SK-N-DZ (cell line): ENCODE measurements at places on chromosomes 5 and 9.

DNA sequence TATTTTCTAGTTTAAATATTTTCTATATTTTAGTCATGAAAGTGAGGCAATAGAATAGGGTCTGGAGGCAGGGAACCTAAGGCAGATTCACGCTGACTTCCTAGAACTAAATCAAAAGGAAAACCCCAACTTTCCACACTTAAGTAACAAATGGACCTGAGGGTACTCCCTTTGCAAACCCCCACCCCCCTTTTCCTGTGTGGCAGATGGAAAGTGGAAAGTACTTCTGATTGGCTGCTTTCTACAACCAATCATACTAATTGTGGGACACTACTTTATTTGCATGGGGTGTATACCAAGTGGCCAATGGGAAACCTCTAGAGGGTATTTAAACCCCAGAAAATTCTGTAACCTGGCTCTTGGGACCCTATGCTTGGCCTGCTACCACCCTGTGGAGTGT lies 4.8 kb upstream of the CENPH start:
- DNase-seq, result no peak

GRCh38 chr5:173790177-173790719 lies 97.9 kb upstream of the CPEB4 start:
- DNase-seq, result no peak

DNA sequence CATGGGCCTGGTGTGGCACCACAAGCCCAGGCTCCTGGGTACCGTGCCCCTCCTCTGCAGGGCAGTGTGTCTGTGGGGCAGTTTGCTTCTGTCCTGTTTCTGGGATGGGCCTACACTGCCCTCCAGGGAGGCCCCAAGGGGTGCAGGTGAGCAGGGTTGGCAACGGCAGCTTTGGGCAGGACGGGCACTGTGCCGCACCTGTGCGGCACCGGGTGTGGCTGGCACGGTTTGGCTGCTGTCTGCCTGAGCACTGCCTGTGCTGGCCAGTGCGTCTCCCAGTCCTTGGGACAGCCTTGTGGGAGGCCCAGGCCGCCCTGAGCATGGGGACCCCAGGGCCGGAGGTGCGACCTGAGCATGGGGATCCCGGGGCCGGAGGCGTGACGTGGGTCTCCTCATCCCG lies 37.2 kb downstream of the RXRA start:
- no peak for DNase-seq

GRCh38 chr9:74016004-74016403 lies 481.1 kb upstream of the RORB start:
- no peak for DNase-seq

DNA sequence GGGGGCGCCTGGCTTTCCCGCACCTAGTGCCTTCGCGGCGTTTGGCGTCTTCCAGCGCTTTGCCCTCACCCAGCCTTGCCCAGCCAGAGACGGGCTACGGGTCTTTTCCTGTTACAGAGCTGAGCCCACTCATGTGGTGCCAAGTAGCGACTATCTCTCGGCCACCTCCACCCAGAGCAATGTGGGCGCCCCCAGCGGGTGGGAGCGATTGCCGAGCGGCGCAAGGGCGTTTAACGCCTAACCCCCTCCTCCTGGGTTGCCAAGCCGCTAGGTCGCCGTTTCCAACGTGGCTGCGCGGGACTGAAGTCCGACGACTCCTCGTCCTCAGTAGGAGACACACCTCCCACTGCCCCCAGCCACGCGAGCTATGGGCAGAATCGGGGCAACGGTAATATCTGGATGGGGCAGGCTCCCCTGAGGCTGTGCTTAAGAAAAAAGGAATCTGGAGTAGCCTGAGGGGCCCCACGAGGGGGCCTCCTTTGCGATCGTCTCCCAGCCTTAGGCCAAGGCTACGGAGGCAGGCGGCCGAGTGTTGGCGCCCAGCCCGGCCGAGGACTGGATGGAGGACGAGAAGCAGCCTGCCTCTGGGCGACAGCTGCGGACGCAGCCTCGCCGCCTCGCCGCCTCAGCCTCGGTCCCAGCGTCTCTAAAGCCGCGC lies 5.8 kb downstream of the TLX3 start:
- DNase-seq, result no peak

GRCh38 chr5:23330726-23331125 lies 176.7 kb upstream of the PRDM9 start:
- no peak for DNase-seq

DNA sequence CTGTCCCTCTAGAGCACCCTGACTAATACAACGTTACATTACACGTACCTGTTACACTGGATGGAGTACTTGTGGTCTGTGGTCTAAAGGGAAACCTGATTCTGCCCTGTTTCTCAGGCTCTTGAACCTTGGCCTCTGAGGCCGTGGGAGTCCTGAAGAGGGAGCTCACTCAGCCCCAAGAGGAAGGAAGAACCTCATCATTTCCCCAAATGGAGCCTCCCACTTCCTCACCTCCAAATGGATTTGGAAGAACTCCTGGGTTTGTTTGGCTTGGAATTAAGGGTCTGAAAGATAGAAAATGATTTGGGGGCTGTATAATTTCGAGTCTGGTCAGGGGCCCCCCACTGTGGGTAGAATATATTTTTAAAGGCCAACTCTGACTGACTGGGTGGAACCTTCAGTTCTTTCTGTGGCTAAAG lies 200.2 kb downstream of the SEMA6A start:
- no peak for DNase-seq

DNA sequence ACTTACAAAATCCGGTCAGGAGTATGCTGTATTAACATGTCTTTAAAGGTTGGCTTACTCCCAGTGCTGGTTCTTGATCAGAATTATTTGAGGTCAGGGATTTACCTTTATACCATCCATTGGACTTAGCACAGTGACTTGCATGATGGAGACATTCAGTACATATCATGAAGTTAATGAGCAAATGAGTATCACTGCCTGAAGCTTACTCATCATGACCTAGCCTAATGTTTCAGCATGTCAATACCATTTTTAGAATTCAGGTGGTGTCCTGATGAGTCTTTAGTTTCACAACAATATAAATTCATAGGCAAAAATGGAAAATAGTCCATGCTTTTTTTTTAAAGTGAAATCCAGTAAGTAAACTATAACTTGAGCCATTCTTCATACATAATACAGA lies 226.0 kb upstream of the C9orf72 start:
- DNase-seq, result no peak

DNA sequence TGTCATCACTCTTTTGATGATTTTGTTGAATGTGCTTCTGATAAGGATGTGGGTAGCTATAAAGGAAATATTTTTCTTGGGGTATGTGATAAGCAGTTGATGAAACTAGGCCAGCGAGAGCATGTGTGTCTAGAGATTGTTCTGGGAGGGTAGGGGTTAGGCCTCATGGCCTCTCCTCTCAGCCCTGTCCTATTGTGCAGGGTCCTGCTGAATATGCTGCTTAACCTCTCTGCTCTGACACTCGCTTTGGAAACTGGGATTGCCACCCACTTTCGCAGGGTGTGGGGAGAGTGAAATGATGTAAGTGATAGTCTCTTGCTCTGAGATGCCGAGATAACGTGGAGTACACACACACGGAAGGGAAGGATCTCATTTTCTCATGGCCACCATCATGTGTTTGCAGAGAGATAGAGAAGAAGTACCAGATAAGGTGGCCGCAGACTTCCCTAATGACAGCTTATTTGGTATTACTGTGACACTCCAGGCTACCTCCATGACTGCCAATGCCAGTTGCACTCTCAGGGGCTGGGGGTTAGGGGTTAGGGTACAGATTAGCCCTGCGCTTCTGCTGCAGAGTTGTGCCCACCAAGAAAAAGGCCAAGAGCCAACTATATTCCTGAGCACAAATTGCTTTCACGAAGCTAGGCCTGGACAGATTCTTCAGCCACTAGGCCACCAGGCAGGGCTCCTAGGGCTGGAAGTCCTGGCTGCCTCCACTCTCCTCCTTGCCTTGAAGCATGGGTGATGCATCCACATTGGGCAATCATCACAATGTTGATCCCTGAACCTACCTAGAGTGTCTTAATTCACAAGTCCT lies 25.2 kb upstream of the TNFAIP8 start:
- DNase-seq, result no peak
